ENCODE measurements at places on chromosomes 2 and 18.

DNA sequence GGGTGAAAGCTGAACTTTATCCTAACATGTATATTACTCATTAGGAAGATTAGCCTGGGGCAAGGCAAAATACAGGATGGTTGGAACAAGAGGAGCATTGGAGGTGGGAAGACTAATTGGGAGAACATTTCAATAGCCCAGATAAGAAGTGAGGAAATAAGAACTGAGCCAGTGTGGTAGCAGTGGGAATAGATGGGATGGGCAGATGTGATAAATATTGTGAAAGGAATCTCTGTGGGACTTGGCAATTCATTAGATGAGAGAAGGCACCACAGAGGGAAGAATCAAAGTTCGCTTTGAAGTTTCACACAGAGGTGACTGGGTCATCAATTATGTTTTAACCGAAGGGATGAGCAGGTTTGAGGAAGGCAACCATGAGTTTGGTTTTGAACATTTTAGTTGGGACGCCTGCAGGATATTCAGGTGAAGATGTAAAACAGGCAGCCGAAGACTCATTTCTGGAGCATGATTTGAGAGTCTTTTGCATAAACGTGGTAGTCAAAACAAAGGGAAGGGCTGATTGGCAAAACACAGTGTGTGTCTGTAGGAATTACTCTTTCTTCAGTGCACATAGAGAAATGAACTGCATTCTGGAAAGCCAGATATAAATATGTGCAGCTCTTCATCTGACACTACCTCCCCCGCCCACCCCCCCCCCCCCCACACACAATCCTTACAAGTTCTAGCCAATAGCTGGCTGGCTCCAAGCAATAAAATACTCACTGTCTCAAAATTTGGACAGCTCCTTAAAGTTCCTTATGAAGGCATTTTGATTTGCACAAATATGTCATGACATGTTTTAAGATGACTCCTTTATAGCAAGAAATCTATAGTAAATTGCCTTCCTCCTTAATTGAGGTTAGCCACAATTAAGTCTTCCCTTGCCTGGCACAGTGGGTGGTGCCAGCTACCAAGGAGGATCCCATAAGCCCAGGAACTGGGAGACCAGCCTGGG lies 1.9 kb upstream of the SLC1A4 start:
- no peak for DNase-seq

GRCh38 chr2:157936406-157936805 lies 60.3 kb upstream of the ACVR1 start:
- no peak for DNase-seq

GRCh38 chr2:151363709-151364108 lies 6.3 kb downstream of the TNFAIP6 start:
- DNase-seq: no peak

- no peak for DNase-seq
Observed at GRCh38 chr2:112947374-112947773, 30.4 kb upstream of the IL36G start.

GRCh38 chr2:3293221-3293620 lies 84.4 kb downstream of the EIPR1 start:
- no peak for DNase-seq

DNA sequence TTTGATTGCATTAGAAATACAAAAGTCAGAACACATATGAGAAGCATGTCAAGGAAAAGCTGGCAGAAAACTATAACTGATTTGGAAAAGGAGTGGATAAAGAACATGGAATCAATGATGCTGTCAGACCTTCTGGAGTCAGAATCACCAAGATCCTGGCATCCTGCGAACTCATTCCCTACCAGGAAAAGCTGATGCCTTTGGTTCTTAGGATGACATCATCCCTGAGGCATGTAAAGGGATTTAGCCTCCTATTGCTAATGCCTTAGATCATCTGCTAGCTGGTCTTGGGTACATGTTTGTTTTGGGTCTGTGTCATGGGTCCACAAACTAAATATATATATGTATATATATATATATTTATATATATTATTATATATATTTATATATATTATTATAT lies 680.7 kb downstream of the EPHA4 start:
- DNase-seq: no peak

- DNase-seq: no peak
Observed at GRCh38 chr2:85786865-85787264, 33.1 kb downstream of the ATOH8 start.

DNA sequence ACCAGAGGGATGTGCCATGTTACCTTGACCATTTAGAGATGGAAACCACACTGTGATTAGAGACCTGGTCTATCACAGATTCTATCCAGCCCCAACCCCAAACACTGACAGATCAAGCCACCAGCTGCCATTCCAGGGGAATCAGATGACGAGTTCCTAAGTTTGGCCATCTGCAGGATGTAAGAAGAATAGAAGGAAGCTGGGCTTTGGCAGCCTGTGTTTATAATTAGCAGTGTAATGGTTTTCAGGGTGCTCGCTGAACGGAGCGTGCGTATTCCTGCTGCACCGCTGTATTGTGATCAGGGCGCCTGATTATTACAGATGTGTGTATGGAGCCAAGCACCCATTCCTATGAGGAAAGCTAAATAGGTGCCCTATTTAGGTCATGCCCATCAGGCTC lies 138.1 kb downstream of the LRRC30 start:
- DNase-seq: no peak

GRCh38 chr2:101011152-101011551 lies 9.1 kb downstream of the RPL31 start:
- DNase-seq: no peak

- DNase-seq: no peak
Observed at GRCh38 chr18:57301573-57302559, 50.5 kb upstream of the ST8SIA3 start.

GRCh38 chr18:23451011-23451410 lies 2.1 kb upstream of the RIOK3 start:
- no peak for DNase-seq

DNA sequence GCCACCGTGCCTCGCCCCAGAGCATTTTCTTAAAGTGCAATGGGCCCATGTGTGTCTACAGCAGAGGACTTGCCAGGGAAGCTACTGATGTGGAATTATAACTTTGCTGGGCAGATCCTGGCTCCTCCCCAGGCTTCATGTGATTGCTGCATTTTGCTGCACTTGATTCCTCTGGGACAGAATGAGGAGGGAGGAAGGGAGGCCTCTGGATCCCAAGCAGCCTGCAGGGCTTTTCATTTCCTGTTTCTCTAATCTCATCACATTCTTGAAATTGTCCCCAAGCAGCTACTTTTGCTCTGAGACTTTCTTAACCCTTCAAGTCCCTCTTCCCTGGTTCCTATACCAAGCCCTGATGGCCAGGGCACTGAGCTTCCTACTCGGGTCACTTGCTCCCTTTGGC lies 134.4 kb upstream of the SEC11C start:
- DNase-seq: no peak

DNA sequence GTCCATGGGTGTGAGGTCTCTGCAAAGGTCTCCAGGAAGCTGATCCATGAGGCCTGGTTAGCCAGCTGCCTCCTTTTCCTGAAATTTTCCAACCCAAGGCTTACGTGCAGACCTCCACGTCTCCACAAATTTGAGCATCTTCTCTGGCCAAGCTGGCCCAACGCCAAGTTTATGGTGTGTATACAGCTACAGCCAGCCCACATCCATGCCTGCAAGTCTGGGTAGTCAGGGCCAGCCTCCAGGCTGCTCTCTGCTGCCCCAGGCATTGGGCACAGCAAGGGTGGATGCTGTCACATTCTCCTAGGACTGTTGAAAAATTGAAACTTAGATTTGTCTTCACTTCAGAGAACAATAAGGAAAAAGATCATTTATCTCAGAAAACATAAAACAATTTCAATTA lies 525.5 kb upstream of the CHAC2 start:
- no peak for DNase-seq

DNA sequence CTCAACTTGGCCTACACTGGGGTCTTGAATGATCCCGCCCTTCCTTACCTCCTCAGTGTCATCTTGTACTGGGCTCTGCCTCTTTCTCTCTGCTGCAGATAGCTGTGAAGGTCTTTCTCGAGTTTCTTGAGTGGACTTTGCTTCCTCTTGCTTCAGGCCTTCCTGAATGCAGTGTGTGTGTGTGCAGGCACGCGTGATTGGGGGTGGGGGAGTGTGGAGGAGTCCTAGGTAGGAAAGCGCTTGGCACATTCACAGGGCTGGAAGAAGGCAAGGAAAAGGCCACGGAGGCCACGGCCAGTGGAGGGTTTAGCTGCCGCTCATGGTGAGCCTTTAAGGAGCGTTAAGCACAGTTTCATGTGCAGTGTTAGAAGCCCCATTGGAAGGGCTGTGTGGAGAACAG lies 5.5 kb downstream of the RALB start:
- DNase-seq: no peak

- DNase-seq: no peak
Observed at GRCh38 chr18:7619676-7620075, 52.6 kb downstream of the PTPRM start.

DNA sequence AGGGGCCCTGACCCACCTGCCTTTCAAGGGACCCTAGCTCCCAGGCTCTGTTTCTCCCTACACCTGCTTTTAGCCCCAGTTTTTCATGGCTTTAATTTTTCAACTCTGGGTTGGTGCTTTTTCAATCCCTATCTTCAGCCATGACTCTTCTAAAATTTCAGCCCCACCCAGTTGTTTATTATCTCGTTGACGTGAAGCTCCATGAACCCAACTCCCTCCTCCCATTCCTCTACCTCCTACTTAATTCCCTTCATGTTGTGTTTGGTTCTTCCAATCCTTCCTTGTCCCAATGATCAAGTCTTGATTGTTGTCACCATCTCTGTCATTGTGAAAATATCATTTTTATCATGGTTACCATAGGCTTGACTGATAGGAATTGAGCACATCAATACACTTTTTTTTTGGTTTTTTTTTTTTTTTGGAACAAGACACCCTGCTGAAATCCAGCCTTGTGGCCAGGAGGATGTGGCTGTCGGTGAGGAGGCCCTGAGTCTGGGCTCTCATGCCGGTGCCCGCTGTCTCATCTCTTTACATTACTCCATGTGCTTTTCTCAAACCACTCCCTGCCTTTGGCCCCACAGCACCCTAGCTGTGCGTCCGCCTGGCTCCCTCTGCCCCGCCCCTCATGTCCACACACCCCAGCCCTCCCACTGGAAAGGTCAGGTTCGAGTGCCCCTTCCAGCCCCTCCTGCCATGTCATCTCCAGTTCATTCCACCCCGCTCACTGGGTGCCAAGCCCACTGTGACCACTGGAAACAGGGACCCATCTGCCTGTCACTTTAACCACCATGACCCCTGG lies 39.3 kb downstream of the NAPG start:
- DNase-seq: no peak

GRCh38 chr2:224930124-224930523 lies 112.1 kb downstream of the DOCK10 start:
- DNase-seq: peak; percentile 75

DNA sequence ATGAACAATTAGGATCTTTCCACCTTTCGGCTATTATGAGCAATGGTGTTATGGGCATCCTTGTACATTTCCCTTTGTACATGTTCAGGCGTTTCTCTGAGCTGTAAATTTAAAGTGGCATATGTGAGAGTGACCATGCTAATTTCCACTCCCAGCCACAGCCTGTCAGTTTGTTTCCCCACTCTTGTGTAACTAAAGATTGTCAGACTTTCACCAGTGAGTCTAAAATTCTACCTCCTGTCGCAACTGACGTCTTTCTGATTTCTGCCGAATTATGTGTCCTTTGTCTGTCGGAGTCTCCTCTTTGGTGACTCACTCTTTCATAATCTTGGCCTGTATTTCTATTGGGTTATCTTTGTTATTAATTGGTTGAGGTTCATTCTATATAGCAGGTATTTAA lies 50.7 kb downstream of the TRAPPC12 start:
- DNase-seq: no peak

- DNase-seq: no peak
Observed at GRCh38 chr2:86525421-86526340, 37.6 kb downstream of the CHMP3 start.

DNA sequence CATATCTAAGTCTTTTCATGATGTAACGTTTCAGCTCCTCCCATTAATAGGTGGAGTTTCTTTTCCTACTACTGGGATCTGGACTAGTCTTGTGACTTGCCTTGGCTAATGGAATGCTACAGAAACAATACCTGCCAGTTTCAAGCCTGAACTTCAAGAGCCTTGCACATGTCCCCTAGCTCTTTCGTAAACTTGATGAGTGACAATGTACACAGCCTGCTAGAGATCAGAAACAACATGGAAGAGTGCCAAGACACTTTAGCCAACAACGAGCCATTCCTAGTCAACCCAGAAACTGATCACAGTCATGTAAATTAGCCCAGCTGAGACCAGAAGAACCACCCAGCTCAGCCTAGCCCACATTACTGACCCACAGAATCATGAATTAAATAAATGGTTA lies 24.8 kb upstream of the STK39 start:
- no peak for DNase-seq

GRCh38 chr2:187220071-187220470 lies 228.0 kb downstream of the CALCRL start:
- no peak for DNase-seq

- DNase-seq: no peak
Observed at GRCh38 chr2:219441451-219442255, 7.0 kb downstream of the SPEG start.

DNA sequence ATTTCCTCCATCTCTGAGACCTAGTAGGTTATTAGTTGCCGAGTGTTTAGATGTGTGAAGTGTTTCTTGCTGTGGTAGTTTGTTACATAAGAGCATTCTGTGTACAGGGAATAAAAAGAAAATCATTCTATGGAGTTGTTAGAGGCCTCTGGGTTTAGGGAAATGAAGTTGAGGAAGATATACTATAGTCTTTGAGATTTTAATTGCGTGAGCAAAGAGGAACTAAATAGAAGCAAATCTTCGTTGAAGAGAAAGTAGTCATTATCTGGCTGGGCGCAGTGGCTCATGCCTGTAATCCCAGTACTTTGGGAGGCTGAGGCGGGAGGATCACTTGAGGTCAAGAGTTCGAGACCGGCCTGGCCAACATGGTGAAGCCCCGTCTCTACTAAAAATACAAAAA lies 19.0 kb downstream of the USP39 start:
- no peak for DNase-seq

GRCh38 chr18:55422456-55423180 lies 165.4 kb downstream of the TCF4 start:
- DNase-seq: no peak

DNA sequence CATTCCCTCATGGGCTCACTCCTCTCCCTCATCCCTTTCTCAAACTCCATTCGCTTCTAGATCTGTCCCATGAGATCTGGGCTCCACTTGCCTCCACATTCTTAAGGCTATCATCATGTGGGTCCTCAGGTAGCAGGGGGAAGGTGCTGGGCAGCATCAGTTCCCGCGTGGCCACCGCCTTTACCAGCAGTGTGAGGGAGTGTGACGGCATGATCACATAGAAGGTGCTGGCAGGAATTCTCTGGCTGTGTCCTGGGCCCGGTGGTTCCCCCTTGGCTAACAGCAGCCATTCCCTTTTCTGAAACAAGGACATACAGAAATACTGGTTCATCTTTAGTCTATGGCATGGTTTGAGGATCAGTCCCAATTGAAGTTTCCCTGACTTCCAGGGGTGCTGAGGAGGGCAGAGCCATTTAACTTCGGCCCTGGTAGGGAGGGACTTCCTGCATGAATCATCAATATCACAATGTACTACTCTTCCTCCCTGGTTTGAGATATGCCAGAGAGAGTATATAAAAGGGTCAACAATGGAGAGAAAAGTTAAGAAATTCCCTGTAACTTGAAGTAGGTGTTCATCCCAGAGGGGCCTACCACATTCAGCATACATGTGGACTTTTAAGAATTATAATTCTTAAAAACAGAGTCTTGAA lies 7.7 kb downstream of the DOK1 start:
- DNase-seq: no peak

- DNase-seq: no peak
Observed at GRCh38 chr2:33062665-33063250, 116.0 kb downstream of the LTBP1 start.
